ENCODE measurements at places on chromosomes 12 and 14.

GRCh38 chr12:91274916-91275315 lies 92.3 kb upstream of the DCN start:
- no peak for DNase-seq

DNA sequence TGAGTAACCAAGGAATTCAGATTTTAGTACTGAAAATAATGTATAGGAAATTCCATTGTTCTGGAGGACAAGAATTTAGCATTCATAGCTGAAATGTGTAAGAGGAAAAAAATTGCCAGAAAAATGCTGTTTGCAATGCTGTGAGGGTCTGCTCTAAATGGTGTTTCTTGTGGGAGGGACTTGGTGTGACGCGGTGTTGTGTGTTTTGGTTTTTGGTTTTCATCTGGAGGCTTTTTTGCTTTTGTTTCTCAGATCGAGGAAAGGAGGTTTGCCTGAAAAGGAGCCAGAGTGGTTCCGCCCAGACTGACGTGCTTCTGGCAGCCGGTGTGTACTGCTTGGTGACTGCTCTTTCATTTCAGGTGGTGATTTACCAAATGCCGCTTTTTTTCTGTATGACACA lies 211.8 kb upstream of the HMGA2 start:
- no peak for DNase-seq

GRCh38 chr14:44873536-44873935 lies 88.2 kb downstream of the KLHL28 start:
- no peak for DNase-seq

GRCh38 chr12:125734137-125734536 lies 668.9 kb downstream of the AACS start:
- DNase-seq, result no peak

DNA sequence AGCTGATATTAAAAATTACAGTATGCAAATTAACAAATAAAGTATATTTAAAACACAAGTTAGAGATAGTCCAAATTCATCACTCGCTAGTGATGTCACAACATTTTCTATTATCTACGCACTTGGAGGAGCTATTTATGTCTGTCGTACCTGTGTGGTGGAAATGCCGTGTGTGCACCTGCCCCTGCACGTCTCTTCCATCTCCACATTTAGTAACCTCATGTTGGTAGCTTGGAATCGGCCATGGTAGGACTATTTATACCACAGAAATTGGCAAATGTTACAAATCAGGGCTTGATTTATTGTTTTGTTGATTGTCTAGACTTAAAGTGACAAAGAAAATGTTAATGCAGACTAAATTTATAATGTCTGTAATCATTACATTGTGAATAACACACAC lies 62.6 kb upstream of the NTF3 start:
- no peak for DNase-seq
